ENCODE measurements at places on chromosomes 11 and 22.

DNA sequence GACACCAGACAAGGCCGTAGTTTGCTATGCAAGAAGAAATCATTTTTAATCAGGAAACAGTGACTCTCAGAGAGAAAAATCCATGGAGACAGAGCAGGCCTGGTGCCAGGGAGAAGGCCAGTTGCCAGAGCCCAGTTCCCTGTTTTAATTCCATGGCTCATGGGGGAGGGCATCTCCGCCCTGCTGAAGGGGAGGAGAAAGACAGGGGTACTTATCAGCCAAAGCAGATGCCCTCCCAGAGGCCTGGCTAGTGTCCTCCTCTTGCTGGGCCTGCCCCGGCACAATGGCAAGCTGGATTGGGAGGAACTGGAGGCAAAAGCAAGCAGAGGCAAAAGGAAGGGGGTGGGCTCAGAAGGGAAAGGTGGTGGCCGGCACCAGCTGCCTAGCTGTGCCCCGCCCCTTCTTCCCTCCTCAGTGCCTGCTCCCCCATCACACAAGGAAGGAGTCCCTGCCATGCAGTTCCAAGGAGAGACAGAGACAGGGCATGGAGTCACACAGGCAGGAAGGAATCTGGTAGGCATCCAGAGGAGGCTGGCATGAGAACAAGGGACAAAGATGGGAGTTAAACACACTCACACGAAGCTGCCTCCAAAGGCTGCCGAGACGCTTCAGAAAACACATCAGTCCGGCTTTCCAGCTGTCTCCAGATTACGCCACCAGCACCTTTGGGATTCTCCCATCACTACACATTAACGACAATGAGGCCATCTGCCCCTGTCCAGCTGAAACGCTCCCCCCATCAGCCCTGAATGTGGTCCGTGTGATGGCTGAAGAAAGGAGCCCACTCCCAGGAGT, 591.8 kb downstream of the BUD13 start:
- DNase-seq: no peak

GRCh38 chr11:78299000-78299710, 110.4 kb downstream of the USP35 start:
- DNase-seq: no peak

GRCh38 chr11:75229466-75229865, 11.1 kb upstream of the TPBGL start:
- no peak for DNase-seq

DNA sequence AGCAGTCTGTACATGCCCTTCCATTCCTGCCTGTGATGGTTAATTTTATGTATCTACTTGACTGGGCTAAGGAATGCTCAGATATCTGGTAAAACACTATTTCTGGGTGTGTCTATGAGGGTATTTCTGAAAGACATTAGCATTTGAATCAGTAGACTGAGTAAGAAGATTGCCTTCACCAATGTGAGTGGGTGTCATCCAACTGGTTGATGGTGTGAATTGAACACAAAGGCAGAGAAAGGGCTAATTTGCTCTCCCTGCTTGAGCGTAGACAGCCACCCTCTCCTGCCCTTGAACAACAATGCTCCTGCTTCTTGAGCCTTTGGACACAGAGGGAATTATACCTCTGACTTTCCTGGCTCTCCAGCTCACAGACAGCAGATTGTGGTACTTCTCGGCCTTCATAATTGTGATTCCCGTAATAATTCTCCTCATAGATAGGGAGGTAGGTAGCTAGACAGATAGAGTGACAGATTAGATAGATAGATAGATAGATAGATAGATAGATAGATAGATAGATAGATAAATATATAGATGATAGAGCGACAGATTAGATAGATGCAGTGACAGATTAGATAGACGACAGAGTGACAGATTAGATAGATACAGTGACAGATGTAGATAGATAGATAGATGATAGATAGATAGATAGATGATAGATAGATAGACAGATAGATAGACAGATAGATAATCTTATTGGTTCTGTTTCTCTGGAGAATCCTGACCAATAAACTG, 370.6 kb downstream of the CADM1 start:
- DNase-seq: no peak

DNA sequence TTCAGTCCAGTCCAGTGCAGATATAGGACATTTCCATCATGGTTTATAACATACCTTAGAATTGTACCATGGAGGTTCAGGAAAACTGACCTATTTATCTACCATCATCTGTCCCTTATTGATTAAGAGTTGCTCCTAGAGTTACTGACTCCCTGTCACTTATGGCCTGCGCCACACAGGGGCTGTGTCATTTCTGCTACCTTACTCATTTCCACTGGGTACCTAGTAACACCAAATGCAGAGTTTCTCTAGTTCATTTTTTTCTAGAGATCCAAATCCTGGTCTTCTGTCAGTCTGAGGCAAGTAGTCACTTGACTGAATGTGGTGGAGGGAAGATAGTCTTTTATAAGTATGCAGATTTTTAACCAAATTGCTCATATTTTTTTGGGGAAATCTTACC, 59.2 kb downstream of the PDE3B start:
- DNase-seq: no peak

DNA sequence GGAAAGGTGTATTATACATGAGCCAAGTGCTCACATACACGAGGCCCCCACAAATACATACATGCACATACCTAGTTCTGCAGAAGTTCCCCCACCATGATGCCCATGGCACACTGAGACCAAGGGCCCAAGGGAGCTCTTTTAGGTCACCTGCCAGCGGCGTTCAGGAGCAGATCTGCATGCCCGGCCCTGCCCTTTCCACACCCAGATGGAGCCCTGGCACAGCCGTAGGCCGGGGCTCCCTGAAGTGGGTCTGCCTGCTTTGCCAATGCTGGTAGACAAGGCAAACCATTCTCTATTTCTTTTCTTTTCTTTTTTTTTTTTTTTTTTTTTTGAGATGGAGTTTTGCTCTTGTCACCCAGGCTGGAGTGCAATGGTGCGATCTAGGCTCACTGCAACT, 21.5 kb downstream of the NFAM1 start:
- no peak for DNase-seq

All from nucleus accumbens (tissue), 56 donors.